ENCODE measurements at places on chromosomes 12 and 14.

- no peak for DNase-seq
Observed at GRCh38 chr14:104585966-104586697, 6.6 kb downstream of the C14orf180 start.

- no peak for DNase-seq
Observed at GRCh38 chr14:89207925-89208328, 209.1 kb downstream of the FOXN3 start.

GRCh38 chr12:47903151-47903611 lies 1.6 kb downstream of the VDR start:
- DNase-seq, result no peak

DNA sequence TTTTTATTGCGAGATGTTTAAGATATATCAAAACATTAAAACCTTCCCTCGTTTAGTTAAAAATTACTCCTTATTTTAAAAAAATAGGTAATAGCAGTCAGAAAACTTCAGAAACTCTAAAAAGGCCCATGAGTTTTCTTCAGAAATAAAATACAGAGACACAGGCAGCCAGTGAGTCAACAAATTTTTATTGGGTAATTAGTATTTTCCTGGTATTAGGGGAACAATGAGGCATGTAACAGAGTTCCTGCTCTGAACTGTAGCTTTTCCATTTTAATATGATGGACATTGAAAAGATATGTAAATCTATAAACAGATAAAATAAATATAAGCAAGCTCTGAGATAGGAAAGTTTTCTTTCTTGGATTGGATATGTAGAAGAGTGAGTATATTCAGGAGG lies 399 bp upstream of the ZNF705A start:
- no peak for DNase-seq

- DNase-seq, result no peak
Observed at GRCh38 chr12:125105600-125105999, 40.4 kb downstream of the AACS start.

- DNase-seq, result no peak
Observed at GRCh38 chr14:36805131-36805559, 143.5 kb downstream of the PAX9 start.

GRCh38 chr12:96980991-96981414 lies 73.9 kb downstream of the NEDD1 start:
- DNase-seq, result peak; percentile 24

- DNase-seq, result no peak
Observed at GRCh38 chr12:946631-947030, 2.9 kb downstream of the RAD52 start.

DNA sequence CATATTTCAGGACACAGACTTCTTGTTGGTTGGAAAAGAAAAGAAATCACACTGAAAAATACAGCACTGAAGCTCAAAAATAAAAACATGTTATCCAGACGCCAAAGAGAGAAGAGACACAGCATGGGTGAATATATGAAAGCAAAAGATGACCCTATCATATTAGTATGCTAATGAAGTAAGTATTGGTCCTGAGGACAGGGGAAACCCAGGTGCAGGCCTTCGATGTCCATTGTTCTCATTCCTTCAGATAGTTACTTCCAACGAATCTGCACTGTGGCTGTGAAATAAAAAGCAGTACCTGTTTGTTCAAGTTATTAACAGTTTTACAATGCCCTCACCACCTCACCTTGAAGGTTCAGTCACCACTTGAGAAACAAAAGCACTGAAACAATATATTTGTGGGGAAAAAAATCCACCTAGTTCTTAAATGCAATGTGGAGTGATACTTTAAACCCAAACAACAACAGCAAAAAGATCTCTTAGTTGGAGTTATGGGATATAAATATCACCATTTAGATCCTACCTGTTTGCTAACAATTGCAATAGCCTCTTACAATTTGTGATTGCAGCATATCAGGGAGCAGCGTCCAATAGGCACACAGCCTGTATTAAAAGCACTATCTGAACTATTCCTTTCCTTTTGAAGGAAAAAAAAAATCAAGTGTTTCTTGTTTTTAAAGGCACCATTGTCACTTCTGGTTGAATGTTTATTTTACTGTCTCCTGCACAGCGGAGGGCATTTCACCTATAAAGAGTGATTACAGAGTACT lies 188.1 kb downstream of the BCAT1 start:
- DNase-seq, result no peak

GRCh38 chr14:103273145-103273744 lies 60.8 kb upstream of the EIF5 start:
- peak; percentile 39 for DNase-seq

DNA sequence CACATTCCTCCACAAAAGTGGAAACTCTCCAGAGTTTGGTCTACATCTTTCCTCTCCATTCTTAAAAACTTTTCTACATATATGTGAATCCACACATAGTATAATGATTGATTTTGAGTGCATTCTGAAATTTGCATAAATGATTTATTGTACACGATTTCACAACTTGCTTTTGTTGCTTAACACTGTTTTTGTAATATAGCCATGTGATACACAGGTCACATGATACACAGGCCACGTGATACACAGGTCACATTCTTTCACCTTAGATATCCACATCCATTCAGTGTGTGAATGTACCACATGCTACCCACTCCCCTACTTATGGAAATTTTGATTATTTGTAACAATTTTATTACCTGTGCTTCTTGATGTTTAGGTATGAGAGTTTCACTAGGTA lies 319.1 kb downstream of the ZFP36L1 start:
- DNase-seq, result no peak

DNA sequence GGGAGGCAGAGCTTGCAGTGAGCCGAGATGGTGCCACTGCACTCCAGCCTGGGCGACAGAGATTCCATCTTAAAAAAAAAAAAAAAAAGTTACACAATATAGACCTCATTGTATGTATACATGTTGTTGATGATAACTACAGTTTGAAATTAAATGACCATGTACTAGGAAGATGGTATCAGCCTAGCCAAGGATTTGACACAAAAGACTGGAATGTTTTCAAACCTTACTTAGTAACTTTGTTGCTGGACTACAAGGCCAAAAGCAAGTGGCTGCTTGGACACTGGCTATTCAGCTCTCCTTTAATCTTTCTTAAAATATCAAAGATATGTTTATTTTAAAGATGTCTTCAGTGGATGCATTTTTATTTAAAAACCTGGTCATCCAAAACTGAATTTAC lies 18.9 kb upstream of the NUDT4 start:
- DNase-seq, result no peak

DNA sequence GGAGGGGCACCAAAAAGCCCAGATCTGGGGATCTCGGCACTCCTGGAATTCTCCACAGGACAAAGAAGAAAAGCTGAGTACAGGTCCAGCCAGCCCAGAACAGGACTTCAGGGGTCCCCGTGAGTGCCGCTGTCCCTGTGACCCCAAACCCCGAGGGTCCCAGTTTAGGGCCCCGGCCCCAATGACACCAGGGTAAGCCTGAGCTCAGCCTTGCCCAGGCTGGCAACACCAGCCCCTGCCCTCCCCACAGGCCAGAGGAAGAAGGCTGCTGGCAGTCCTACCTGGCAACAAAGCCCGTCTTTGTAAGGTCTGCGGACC lies 1.8 kb downstream of the CDK2AP1 start:
- peak; percentile 25 for DNase-seq

DNA sequence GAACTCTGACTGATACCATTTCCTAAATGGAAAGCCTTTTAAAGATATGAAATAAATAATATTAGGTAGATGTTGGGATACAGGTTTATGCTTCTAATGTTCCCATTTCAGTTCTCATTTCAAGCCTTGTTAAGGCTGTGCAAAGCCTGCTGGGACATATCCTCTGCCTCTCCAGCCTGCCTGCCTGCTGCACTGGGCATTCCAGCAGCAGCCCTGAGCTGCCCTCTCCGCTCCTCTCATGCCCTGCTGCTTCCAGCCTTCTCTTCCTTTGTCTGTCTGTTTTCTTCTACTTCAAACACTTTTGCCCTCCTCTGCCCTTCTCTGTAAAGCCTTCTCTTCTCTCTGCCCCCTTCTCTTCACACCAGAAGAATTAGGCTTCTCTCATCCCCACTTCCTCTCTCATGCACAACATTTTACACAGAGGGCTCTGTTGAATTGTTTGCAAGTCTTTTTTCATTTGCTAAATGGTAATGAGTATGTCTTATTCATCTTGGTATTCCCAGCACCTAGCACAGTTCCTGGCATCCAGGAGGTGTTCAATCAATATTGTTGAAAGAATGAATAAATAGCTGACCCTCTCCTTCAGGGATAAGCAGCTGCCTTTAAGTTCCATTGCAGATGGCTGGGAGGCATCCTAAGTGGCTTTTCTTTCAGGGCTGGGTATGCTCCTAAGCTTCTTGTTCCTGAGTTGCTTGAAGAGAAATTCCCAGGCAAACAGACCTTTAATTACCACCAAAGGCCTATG lies 292.3 kb downstream of the TMEM117 start:
- no peak for DNase-seq

DNA sequence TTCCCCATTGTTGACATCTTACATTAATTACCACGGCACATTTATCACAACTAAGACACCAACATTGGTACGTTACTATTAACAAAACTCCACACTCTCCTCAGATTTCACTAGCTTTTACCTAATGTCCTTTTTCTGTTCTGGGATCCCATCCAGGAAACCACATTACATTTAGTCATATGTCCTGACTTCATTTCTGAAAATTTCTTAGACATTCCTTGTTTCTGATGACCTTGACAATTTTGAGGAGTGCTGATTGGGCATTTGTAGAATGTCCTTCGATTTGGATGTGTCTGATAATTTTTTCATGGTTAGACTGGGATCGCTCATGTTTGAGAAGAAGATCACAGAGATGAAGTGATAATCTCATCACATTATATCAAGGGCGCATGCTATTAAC lies 34.6 kb upstream of the ACSM4 start:
- DNase-seq, result no peak

- DNase-seq, result no peak
Observed at GRCh38 chr12:58533652-58534051, 386.7 kb downstream of the LRIG3 start.

DNA sequence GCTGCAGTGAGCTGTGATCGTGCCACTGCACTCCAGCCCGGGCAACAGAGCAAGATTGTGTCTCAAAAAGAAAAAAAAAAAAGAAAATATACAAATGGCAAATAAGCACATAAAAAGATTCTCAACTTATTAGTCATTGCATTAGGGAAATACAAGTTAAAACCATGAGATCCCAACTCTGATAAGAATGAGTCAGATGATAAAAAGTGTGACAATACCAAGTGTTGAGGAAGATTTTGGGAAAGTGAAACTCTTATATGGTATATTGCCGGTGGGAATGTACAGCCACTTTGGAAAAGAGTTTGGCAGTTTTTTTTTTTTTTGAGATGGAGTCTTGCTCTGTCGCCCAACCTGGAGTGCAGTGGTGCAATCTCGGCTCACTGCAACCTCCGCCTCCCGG lies 7.6 kb upstream of the PRPF40B start:
- no peak for DNase-seq

DNA sequence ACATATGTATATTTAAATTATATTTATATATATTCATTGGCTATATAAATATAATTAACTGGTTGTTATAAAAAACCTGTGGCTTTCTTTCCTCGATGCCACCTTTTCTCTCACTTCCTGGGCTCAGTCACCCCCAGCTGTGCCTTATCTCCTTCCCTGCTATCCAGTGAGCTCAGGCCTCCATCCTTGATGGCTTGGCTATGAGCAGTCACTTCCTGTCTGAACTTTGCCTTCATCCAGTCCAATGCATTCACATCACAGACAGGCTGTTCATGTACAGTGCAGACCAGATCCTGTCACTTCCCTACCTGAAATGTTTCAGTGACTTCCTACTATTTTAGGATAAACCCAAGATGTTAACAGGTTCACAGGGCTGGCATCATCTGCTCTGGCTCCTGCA lies 115.3 kb upstream of the PRB2 start:
- DNase-seq, result no peak

GRCh38 chr12:82458101-82458500 lies 99.8 kb downstream of the METTL25 start:
- no peak for DNase-seq

DNA sequence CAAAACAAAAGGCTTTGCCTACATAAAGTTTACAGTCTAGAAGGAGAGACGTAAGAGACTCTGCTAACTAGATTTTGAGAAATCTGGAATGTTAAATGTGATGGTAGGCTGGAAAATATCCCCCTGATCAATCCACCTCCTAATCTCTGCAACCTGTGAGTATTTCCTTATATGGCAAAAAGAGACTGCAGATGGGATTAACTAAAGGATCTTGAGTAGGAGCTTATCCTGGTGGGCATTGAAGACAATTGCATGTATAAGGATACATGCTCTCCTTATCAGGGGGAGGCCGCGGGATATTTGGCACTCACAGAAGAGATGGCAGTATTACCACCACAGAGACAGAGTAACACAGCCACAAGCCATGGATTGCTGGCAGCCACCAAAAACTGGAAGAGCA lies 95.2 kb downstream of the EGLN3 start:
- no peak for DNase-seq

DNA sequence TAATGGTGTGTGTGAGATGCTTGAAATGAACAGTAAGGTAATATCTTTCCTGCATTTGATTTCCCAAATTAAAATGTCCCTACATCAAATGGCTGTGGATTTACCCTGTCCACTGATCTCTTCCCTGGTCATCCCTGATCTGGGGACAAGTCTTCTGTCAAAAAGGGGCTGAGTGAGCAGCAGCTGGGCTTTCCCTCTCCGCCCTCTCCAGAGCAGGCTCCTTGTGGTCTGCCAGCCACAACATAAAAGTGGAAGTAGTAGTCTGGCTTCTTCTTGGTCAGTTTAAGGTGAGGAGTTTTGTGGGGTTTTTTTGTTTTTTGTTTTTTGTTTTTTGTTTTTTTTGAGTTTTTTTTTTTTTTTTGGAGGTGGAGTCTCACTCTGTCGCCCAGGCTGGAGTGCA lies 25.2 kb upstream of the PLXNC1 start:
- no peak for DNase-seq

DNA sequence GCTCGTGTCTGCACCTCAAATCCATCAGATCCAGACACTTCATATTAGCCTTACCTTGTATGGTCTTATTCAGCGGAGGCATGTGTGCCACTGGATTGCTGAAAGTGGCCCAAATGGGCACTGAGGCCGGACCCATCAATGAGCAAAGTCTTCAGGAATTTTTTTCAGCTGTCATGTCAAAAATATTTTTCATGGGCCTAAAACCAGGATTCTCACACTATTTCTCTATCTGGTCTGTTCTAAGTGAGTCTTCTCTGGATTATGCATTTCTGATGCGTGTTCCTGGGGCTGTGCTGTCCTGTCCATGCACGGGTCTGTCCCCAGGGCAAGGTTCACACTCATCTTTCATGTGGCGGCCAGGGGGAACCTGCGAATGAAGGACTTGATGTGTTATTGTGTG lies 94.6 kb downstream of the KCNA5 start:
- no peak for DNase-seq

GRCh38 chr12:46244273-46244915 lies 24.4 kb downstream of the SLC38A1 start:
- DNase-seq, result no peak

DNA sequence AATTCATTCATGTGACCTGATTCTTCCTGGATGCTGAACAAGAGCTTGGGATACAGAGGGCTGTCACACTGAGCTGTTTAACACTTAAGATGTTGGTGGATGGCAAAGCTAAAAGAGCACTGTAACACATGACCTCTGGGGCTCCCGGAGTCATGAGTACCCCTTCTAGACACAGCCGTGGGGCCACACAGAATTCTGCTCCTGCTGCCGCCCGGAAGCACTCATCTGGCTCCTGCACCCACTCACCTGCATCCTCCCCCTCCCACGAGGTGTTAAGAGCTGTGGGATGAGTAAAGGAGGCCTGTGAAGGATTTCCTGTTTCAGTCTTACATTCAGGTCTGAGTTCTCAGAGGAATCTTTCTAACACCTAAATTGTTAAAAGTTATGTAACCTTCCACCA lies 78.0 kb upstream of the SSTR1 start:
- no peak for DNase-seq
